ENCODE measurements at places on chromosomes 11 and 22. TPM values are rescaled to one million over a fixed set of nuclear protein-coding genes. Genes with fewer than 3 reads are reported as not detected.
A peak's percentile ranks its signal among the peaks of the same experiment; 100 is the strongest.

- no peak for DNase-seq
Measured at GRCh38 chr22:25396615-25397200, 167.8 kb upstream of the GRK3 start.

Gene OSBP2
- total RNA-seq: 1.4 TPM

GRCh38 chr11:106327637-106328036 lies 250.2 kb downstream of the AASDHPPT start:
- DNase-seq: no peak

GRCh38 chr22:42891696-42892095 lies 34.6 kb upstream of the ARFGAP3 start:
- DNase-seq: no peak

Gene SYT12
- total RNA-seq: 3.1 TPM

Gene PICK1
- 13.5 TPM for total RNA-seq

- DNase-seq: peak; percentile 89
Measured at GRCh38 chr11:289712-290620, 1.0 kb downstream of the PGGHG start.

DNA sequence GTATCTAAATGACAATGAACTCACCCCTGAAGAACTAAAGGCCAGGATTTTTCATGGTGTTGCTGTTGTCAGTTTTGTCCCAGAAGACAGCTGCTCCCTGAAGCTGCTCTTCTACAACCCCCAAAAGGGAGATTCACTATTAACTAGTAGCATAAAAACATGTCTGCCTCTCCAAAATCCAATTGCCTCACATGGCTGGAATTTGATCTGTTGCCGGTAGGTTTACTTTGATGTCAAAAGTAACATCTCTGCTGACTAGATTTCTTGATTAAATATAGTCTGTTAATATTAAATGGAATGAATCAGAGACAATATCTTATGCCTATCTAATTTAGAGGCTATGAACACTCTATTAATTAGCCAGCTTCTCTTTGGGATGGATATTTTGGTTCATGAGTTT lies 425.4 kb downstream of the ETS1 start:
- DNase-seq: no peak

DNA sequence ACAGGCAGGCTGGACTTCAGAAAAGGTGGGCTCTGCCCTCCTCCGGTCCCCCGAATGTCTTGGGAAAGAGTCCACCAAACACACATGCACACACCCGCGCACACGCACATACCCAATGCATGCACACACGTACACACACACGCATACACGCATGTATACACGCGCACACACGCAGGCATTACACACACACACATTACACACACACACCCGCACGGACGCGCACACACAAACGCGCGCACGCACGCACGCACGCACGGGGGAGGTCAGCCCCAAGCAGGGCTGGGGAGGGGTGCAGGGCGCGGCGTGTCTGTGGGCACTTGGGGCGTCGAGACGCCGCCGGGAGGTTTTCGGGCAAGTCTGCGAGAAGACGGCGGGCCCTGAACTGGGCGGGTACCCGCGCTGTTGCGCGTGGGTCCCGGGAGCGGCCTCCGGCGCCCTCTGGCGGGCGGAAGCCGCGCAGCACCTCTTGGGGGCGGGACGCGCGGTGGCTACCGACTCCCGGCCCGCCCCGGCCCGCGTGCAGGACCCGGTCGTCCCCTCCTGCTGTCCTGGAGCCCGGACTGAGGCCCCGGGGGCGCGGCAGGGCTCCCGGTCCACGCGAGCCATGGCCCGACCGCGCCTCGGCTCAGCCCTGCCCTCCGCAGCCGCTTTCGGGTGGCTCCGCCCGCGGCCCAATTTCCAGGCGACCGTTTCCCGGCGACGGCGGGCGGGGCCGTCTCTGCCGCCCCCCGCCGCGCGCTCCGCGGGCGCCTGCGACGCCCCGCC lies 3.6 kb downstream of the SEPTIN5 start:
- DNase-seq: peak; percentile 94

DNA sequence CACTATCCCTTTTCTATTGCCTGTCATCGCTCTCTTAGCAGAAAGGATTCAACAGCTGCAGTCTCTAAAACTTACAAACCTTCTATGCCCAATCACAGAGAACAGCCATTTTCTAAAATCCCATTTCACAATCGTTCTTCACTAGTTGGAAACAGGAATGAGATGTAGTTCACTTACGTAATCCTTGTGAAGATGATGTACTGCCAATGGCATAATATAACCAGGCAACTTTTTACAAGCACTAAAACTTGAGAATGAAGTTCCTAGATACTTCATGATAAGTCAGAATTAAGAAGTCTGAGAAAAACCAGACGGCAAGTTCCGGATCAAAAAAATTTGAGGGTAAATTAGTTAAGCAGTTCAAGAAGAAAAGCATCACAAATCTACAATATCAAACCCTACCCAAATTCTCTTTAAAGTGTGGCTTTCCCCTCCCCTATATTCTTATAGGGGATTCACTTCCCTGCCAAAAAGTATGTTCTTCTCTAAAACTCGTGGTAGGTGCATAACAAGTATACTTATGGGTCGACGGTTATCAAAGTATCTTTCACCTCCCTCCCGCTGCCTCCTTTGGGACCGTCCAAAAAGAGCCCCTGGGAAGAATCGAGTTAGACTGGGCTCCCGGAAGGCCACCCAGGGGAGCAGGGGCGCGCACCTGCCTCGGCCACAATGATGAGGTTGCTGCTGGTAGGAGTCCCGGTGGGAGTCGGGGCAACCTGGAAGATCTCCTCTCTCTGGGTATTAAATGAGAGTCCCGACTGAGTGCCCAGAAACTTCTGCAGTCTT lies 666 bp downstream of the MSANTD4 start:
- DNase-seq: no peak

Gene FZD4
- 295 TPM for total RNA-seq

DNA sequence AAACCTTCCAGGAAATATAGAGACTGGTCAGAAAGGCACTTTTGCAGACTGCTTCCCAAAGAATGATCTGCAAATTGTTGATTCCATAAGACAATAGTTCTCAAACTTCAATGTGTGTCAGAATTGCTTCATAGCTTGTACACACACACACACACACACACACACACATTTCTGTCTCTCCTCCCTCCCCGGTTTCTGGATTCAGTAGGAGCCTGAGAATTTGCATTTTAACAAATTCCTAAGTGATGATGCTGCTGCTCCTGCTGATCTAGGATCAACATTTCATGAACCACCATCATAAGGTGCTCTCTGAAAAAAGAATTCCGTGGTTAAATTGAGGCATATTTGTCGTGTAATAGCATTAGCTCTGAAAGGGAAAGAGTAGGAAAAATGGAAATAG lies 35.3 kb upstream of the FZD4 start:
- DNase-seq: no peak

GRCh38 chr11:28559492-28559891 lies 451.3 kb downstream of the METTL15 start:
- DNase-seq: no peak

DNA sequence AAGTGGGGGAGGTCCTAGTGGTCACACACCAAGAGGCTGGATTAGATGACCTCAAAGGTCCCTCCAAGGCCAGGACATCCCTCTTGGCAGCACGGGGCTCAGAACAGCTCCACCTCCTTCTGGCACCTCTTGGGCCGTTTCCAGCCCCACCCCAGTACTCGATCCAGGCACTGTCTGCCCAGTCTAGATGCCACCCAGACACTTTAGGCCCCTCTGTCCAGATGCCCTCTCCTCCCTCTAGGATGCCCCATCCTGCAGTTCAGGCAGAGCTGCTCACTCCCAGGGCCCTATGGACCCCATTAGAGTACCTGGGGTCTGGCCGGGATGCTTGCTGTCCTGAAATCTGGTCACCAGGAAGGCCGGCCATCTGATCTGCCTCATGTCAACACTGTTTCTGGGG lies 34.7 kb upstream of the PRR5 start:
- DNase-seq: no peak

DNA sequence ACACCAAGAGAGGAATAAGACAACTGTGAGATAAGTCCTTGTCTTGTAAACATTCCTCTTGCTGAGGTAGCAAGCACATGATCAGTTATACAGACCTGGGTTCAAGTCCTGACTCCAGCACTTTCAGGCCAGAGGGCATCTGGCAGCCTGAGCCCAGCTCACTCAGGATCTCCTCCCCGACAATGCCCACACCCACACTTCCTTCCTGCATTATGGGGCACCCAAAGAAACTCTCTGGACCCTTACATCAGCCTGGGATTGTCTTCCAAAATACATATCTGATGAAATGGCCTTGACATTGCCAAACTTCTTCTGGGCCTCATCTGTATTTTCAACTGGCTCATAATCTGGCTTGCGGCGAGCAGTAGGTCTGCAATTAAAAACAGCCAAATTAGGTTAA lies 48.6 kb downstream of the ARFGAP3 start:
- DNase-seq: peak; percentile 24

GRCh38 chr22:24027389-24027975 lies 16.4 kb downstream of the CABIN1 start:
- DNase-seq: no peak

- no peak for DNase-seq
Measured at GRCh38 chr11:122672892-122673291, 17.4 kb downstream of the UBASH3B start.

GRCh38 chr22:26432619-26433311 lies 3.7 kb downstream of the ASPHD2 start:
- no peak for DNase-seq

GRCh38 chr22:42889304-42889703 lies 32.2 kb upstream of the ARFGAP3 start:
- DNase-seq: no peak

Gene SLC16A8
- total RNA-seq: not detected

- no peak for DNase-seq
Measured at GRCh38 chr22:27474711-27475547, 326.6 kb downstream of the MN1 start.

Gene OR51E2
- total RNA-seq: not detected

- no peak for DNase-seq
Measured at GRCh38 chr11:126542334-126543015, 187.0 kb downstream of the ST3GAL4 start.

GRCh38 chr11:71173709-71174108 lies 78.7 kb downstream of the SHANK2 start:
- no peak for DNase-seq

DNA sequence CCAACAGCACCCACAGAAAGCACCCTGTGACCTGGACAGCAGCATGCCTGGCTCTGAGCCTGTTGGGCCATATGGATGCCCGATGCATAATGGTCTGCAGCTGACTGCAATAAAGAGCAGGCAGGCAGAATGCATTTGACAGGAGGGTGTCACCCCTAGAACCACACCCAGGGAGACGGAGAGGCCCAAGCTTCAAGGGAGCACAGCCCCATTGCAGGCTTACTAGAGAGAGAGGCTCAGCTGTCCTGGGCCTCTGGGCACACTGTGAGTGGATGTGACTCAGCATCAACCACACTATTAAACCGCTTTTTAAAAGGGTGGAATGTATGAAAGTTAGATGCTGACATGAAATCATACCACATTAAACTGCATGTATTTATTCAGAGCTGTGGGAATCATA lies 365.3 kb downstream of the CTTN start:
- DNase-seq: no peak

GRCh38 chr11:101215069-101215468 lies 85.5 kb upstream of the PGR start:
- DNase-seq: no peak

DNA sequence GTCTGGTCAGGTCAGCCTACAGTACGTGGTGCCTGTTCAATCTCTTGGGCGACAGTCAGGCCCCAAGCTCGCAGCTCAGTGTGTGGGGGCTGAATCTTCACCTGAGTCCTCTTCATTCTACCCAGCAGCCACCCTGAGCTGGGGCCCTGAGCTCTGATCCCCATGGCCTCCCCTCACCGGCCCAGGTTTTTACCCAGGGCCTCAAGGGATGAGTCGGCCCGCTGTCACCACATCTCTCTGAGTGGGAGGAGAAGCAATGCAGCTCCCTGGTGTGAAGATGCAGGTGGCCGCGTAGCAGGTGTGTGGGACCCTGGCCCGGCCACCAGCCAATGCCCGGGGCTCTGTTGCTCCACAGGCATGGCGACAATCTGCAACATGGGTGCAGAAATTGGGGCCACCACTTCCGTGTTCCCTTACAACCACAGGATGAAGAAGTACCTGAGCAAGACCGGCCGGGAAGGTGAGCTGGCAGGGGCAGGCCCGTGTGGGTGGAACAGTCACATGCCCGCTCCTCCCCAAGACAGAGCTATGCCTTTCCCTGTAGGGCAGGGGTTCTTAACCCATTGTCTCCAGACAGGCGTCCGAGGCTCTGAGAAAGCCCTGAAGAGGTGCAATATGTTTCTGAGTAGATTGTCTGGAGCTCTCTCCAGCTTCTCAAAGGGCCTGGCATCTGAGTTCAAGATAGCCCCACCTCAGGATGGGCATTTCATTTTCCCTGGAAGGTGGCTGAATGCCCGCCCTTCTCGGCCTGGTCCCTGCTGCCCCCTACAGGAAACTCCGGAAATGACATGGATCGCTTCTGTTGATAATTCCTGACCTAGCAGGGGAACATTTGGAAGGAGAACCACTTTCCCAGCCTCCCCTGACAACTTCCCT lies 26.9 kb downstream of the POLR3H start:
- no peak for DNase-seq

DNA sequence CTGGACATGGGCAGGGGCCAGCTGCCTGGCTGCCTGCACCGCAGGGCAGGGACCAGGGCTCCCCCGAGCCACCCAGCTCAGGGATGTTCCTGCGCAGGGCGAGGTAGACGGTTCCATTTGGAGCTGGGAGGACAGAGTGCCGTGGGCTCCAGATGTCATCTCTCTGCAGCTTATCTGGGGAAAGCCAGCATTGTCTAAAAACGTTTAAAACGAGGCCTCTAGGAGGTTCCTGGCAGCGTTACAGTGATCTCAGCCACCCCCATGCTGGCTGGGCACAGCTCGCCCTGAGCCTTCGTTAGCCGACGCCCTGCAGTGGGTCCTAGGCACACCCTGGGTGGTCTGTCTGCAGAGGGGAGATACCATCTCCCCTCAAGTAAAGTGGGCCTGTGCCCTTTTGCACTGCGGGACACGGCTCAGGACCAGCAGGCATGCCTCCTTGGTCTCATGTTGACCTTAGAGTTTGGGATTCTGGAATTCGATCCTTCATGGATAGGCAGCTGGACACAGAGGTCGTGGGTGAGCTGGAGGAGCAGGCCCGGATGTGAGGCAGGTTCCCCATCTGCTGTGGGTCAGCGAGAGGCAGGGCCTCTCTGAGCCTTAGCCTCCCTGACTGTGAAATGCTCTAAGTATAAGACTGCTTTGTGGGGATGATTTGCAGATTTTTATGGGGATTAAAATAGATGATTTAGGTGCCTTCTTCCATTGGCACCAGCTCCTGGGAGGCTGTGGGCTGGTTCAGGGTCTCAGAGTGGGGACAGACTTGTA lies 14.1 kb downstream of the SYNGR1 start:
- DNase-seq: no peak

All from mesenteric fat pad (tissue), 1 donor.